ENCODE measurements at places on chromosomes 7 and 10. TPM values are rescaled to one million over a fixed set of nuclear protein-coding genes. Genes with fewer than 3 reads are reported as not detected.

The SPAM1 gene
- total RNA-seq, result not detected

The STEAP4 gene
- not detected for total RNA-seq

GRCh38 chr10:18737841-18738240, 78.6 kb downstream of the ARL5B start:
- no peak overlapping the region for H3K4me3 ChIP-seq
- no peaks in the 10 kb centered on the region for H3K36me3 ChIP-seq
- no peaks in the 10 kb centered on the region for H3K4me1 ChIP-seq
- no peak overlapping the region for H3K27ac ChIP-seq

GRCh38 chr7:16762177-16762576, 8.6 kb downstream of the TSPAN13 start:
- no peak overlapping the region for H3K27ac ChIP-seq
- no peak overlapping the region for H3K4me3 ChIP-seq
- peaks cover 9% of the 10 kb centered on the region for H3K4me1 ChIP-seq
